ENCODE measurements at places on chromosomes 4 and X.
A peak's percentile ranks its signal among the peaks of the same experiment; 100 is the strongest.

DNA sequence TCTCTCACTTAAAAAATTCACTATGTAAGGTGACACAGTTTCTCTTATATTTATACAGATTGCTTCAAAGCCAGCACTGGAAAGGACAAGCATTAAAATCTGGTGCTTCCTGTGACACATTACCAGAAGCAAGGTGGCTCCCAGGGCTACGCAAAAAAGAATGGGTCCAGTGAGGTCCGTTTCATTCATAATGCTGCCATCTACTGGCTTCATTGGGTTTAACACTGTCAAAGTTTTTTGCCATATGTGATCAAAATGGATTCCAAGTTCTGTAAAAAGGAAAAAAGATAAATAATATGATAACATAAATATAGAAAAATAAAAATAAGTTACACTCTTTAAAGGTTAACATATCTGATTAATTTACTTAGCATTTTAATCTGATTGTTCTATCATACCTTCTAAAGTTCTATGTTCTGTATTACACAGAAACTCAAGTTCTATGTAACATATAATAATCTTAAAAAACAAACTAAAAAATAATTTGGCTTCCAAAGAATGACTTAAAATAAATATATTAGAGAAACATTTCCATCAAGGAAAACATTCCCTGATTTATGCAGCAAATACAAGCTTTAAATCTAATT, 22.1 kb downstream of the YIPF7 start:
- DNase-seq, result peak; percentile 20

DNA sequence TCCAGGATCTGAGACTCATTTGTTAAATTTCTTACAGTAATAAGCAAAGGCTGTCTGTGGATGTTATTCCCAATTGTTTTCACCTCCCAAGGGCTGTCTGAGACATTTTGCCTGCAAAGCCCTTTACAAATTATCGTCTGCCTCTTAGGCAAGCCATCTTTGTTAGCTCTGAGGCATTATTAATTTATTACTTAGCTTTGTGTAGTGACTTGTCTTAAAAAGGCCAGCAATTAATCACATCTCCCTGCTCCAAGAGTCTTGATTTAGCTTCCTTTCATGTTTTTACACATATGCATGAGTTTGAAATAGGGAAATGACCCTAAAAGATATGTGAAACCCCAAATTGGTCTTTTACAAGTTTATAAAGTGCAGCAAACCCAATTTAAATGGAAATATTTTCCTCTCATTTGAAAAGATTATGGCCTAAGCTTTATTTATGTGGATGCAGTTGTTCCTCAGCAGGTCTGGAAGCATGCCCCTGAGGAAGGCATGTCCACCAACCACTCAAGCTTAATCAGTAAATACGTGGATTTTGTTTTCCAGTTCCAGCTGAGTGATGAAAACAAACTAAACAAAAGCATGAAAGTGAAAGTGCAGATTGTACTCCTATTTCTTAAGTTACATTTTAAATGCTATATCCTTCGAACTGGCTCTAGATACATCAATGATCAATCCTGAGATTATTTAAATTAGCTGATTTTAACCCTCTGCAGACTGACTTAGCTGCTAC, 173.6 kb upstream of the LNX1 start:
- DNase-seq, result no peak

DNA sequence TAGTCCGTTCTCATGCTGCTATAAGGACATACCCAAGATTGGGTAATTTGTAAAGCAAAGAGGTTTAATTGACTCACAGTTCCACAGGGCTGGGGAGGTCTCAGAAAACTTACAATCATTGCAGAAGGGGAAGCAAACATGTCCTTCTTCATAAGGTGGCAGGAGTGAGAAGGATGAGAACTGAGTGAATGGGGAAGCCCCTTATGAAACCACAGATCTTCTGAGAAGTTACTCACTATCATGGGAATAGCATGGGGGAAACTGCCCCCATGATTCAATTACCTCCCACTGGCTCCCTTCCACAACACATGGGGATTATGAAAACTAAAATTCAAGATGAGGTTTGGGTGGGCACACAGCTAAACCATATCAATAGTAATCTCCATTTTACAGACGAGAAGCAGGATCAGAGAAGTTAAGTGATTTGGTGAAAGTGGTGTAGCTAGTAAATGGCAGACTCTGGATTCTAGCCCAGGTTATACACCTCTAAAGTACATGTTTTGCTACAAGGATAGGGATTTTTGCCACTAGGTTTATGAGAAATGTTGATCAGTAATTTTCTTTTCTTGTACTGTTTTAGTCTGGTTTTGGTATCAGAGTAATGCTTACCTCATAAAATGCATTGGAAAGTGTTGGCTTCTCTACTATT, 47.3 kb upstream of the C1GALT1C1 start:
- no peak for DNase-seq

- no peak for DNase-seq
Measured at GRCh38 chr4:173666-174314, 49.5 kb downstream of the ZNF718 start.

- DNase-seq, result no peak
Measured at GRCh38 chr4:68489338-68489737, 42.1 kb downstream of the TMPRSS11E start.

DNA sequence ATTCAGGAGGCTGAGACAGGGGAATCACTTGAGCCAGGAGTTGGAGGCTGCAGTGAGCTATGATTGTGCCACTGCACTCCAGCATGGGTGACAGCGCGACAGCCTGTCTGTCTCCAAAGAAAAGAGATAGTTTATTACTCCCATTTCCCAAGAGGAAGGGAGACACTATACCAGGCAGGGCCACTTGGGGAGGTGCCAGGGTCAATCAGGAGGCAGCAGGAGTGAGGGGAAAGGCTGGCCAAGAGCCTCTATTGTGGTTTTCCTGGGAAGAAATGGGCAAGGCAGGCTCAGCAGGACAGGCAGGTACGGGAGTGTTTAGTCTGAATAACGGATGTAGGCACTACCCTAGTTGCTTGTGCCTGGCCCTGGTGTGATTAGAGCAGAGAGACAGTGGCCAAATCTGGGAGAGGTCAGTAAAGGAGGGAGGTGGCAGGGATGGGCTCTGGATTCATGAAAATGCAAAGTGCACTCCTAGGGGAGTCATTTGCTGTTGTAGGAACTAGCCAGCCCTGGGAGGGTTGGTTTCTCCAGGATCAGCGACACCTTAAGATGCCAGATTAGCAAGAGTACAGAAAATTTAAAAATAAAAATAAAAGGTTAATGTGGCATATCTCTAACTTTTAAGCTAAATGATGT, 20.2 kb upstream of the CDKN2AIP start:
- no peak for DNase-seq

- no peak for DNase-seq
Measured at GRCh38 chr4:14837860-14838259, 164.4 kb upstream of the CPEB2 start.

GRCh38 chr4:38030023-38030422, 69.8 kb downstream of the PTTG2 start:
- no peak for DNase-seq

- DNase-seq, result no peak
Measured at GRCh38 chrX:113929004-113929403, 654.9 kb upstream of the HTR2C start.
